ENCODE measurements at places on chromosomes 7 and 10. TPM values are rescaled to one million over a fixed set of nuclear protein-coding genes. Genes with fewer than 3 reads are reported as not detected.
A peak's percentile ranks its signal among the peaks of the same experiment; 100 is the strongest.

- no peak overlapping the region for H3K4me3 ChIP-seq
- no peaks in the 10 kb centered on the region for H3K36me3 ChIP-seq
- no peaks in the 10 kb centered on the region for H3K27me3 ChIP-seq
- no peaks in the 10 kb centered on the region for H3K4me1 ChIP-seq
- no peak overlapping the region for H3K27ac ChIP-seq
These were observed 155.6 kb upstream of the SEMA3C start for GRCh38 chr7:81074406-81074805.

GRCh38 chr7:142802301-142802700 lies 31.5 kb downstream of the PRSS2 start:
- no peak overlapping the region for H3K27ac ChIP-seq
- H3K4me1 ChIP-seq = no peaks in the 10 kb centered on the region
- no peak for DNase-seq
- no peak overlapping the region for H3K4me3 ChIP-seq
- H3K36me3 ChIP-seq = no peaks in the 10 kb centered on the region

DNA sequence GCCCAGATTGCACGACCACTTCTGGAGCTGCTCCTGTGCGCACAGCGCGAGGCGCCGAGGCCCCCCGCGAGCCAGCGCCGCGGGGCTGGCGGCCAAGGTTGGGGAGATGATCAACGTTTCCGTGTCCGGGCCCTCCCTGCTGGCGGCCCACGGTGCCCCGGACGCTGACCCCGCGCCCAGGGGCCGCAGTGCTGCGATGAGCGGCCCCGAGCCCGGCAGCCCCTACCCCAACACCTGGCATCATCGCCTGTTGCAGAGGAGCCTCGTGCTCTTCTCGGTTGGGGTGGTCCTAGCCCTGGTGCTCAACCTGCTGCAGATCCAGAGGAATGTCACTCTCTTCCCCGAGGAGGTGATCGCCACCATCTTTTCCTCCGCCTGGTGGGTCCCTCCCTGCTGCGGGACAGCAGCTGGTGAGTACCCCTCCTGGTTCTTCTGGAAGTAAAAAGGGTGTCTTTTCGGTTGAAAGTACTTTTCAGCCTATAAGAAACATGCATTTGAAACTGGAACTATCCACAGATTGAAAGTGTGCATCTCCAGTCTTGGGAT lies 683 bp downstream of the INSIG1 start:
- H3K36me3 ChIP-seq = peaks cover 11% of the 10 kb centered on the region
- peaks cover 10% of the 10 kb centered on the region for H3K4me1 ChIP-seq
- peak overlapping the region; percentile 93 for H3K4me3 ChIP-seq

- peaks cover 17% of the 10 kb centered on the region for H3K27me3 ChIP-seq
- no peaks in the 10 kb centered on the region for H3K4me1 ChIP-seq
- no peak overlapping the region for H3K27ac ChIP-seq
- H3K36me3 ChIP-seq = no peaks in the 10 kb centered on the region
- peak; percentile 44 for DNase-seq
- H3K4me3 ChIP-seq = no peak overlapping the region
These were observed 15.2 kb upstream of the FRMPD2 start for GRCh38 chr10:48289501-48290238.

- H3K4me3 ChIP-seq = peak overlapping the region; percentile 44
- H3K4me1 ChIP-seq = no peaks in the 10 kb centered on the region
- no peaks in the 10 kb centered on the region for H3K27me3 ChIP-seq
- H3K36me3 ChIP-seq = no peaks in the 10 kb centered on the region
These were observed 174.8 kb upstream of the FZD1 start for GRCh38 chr7:91089382-91089963.

DNA sequence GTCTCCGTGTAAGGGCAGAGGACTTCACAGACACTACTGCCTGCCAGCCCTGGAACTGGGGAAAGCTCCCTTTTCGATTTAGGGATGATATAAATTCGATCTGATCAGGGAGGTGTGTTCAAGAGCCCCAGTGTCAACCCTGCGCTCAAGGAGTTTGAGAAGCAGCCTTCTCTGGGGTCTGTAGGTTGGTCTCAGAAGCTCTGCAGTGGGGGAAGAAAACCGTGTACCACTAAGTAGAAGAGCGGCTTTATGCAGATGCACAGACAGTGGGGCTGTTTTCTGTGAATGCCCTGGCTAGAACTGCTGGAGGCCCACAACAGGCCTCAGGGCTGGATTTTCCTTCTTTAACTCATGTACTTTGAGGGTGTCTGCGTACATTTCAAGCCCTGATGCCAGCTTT lies 6.3 kb upstream of the TBX20 start:
- H3K4me3 ChIP-seq = no peak overlapping the region
- H3K27me3 ChIP-seq = peaks cover 23% of the 10 kb centered on the region
- no peaks in the 10 kb centered on the region for H3K36me3 ChIP-seq
- no peak overlapping the region for H3K27ac ChIP-seq

Gene ENTPD1
- 0.47 TPM for polyA plus RNA-seq

Gene MSS51
- 0.78 TPM for polyA plus RNA-seq

Gene TUBB8
- not detected for polyA plus RNA-seq

Measured in fibroblast of lung (primary cell).